CD4-positive, alpha-beta T cell treated with Interleukin-10 for 1 hour (primary cell): ENCODE measurements at places on chromosomes 7 and 10.
A peak's percentile ranks its signal among the peaks of the same experiment; 100 is the strongest.

DNA sequence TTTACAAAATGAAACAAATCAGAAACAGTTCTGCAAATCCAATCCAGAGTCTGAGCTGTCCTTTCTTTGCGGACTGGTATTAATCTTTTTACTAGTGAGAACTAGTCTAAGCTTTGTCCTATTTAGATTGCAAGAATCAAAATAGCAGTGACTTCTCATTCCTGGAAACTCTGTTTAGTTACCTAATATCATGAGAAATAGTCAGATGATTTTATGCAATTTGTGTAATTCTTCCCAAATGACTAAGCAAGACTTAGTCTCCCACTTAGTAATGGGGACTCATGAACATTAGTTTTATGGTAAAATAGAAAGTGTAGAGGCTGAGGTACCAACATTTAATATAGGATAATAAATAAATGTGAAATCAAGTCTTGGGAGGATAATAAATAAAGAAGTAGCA lies 341.3 kb downstream of the DNAJB9 start:
- no peak for DNase-seq

DNA sequence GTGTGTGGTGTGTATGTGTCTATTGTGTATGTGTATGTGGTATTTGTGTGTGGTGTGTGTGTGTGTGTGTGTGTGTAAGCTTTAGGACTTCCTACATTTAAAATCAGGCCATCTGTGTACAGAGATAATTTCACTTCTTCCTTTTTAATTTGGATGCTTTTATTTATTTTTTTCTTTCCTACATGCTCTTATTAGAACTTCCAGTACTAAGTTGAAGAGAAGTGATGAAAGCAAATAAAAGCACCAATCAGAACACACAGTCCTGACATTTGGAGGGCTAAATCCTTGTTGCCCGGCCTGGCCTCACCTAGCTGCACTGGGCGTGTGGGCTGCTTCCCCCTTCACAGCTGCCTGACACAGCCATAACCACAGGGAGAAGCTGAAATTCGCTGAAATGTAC lies 3.8 kb upstream of the MRC1 start:
- DNase-seq: no peak

DNA sequence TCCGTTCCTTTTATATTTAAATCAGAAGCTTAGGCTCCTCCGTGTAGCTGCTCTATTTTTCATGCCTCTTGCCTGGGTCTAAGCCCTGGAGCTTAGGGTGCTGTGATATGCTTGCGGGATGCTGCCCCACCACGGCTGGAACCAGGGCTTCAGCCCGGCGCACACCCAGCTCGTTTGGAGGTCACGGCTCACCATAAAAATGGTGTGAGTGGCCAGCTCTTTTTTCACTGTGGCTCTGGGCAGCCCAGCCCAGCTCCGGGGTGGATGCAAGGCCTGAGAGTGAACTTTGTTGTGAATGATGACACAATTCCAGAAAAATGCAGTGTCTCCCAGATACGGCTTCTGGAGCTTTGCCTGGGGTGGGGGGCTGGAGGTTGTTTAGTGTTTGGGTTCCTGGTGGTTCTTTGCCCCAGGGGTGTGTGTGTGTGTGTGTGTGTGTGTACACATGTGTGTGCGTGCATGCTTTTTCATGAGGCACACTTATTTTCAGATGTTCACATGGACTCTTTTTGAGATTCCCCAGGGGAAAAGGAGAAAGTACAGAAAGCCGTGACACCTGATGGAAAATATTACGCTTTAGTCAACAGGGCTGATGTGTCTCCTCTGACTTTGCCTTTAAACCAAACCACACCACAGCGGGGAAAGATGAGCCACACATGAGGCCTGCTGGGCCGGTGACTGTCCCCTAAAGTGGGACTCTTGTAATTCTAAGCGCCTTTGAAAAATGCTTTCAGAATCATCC lies 46.2 kb downstream of the GRK5 start:
- DNase-seq: no peak

GRCh38 chr10:6990891-6991290 lies 410.8 kb upstream of the PRKCQ start:
- no peak for DNase-seq

DNA sequence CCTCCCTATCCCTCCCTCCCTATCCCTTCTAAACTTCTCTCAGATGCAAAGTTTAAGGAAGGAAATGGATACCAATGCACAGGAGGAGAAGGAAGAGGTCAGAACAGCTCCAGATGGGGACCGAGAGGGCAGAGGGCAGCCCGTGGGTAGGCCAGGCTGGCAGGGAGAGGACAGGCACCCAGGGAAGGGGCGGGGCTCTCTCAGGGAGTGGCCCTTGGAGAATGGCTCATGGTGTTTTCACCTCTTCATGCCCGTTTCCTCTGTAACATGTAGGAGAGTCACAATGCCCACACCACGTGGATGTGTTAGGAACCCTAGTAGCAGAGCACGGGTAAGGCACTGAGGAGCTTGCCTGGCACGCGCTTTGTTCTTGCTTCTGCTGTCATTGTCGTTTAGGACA lies 264.5 kb downstream of the CELF2 start:
- no peak for DNase-seq

DNA sequence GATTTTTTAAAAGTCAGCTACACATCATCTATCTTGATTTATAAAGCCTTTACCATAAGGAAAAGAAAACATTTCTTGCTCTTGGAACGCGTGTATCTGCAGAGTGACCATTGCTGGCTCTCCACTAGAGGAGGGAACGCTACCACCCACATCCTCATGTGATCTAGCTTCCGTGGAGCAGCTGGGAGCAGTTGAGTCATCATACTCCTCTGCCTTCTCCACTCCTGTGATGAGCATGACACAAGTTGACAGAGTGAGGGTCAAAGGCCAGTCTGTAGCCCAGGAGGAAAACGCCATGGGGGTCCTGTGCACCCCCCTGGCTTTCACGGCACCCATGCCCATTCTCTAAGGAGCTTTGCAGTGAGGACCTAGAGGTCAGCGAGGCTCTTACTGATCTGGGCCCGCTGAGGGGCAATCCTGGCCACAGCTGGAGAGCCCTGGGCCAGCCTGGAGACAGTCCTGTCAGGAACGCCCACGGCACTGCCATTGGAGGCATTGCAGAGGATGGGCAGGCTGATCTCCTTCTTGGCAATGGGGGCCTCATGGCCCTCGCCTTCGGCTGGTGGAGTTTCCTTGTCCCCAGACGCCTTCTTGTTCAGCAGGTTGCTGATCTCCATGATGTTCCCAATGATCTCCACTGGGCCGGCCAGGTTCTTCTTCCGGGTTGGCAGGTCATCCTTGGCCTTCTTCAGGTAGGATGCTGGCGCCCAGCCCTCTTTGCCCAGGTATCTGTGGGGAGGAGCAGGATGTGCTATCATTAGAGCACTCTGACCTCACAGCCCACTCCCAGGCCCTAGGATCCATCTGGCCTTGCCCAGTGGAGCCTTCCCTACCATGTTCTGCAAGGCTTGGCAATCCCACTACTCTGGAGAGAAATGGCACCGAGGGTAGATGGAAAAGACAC lies 119.2 kb downstream of the NEURL1 start:
- DNase-seq: no peak

GRCh38 chr7:36781011-36781738 lies 56.9 kb upstream of the AOAH start:
- DNase-seq: peak; percentile 52

DNA sequence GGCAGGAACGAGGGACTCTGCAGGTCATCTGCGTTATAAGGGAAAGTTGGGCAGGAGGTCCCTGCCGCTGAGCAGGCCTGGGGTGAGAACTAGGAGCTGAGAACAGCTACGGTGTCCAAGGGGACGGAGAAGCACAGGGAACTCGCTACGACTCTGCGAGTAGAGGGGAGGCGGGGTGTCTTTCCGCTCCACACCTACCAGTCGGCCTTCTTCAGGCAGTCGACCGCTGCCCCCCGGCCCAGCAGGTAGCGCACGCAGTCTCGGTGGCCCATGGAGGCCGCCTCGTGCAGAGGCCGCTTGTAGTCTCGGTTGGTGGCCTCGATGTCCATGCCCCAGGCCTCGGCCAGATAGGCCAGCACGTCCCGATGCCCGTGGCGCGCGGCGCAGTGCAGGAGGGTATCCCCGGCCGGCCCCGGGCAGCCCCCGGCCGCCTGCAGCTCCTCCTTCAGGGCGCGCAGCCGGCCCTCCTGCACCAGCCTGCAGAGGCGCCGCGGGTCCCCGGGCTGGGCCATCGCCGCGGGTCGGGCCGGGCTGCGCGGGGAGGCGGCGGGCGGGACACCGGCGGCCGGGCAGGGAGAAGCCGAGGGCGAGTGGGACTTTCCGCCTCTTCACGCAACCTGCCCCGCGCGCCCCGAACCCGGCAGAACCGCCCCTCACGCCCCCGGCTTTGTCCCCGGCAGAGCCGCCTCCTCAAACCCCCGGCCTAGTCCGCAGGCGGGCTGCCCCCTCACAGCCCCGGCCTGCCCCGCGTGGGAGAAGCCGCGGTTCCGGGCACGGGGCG lies 660 bp downstream of the ANKRD16 start:
- DNase-seq: peak; percentile 33

- no peak for DNase-seq
These were observed 274.4 kb downstream of the KCNMA1 start for GRCh38 chr10:77363210-77363609.

DNA sequence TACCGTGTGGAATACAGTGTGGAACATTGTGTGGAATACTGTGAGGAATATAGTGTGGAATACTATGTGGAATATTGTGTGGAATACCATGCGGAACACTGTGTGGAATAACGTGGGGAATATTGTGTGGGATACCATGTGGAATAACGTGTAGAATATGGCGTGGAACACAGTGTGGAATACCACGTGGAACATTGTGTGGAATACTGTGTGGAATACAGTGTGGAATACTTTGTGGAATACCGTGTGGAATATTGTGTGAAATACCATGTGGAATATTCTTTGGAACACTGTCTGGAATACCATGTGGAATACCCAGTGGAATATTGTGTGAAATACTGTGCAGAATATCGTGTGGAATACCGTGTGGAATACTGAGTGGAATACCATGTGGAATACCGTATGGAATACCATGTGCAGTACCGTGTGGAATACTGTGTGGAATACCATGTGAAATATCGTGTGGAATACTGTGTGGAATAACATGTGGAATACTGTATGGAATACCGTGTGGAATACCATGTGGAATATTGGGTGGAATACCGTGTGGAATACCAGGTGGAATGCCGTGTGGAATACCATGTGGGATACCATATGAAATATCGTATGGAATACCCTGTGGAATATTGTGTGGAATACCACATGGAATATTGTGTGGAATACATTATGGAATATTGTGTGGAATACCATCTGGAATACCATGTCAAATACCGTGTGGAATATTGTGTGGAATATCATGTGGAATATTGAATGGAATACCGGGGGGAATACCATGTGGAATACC lies 133.1 kb upstream of the CHST15 start:
- no peak for DNase-seq

GRCh38 chr10:58486821-58487220 lies 25.9 kb upstream of the BICC1 start:
- no peak for DNase-seq

GRCh38 chr10:32650246-32650655 lies 204.3 kb downstream of the CCDC7 start:
- peak; percentile 38 for DNase-seq

GRCh38 chr7:84187813-84188510 lies 6.6 kb downstream of the SEMA3A start:
- no peak for DNase-seq

DNA sequence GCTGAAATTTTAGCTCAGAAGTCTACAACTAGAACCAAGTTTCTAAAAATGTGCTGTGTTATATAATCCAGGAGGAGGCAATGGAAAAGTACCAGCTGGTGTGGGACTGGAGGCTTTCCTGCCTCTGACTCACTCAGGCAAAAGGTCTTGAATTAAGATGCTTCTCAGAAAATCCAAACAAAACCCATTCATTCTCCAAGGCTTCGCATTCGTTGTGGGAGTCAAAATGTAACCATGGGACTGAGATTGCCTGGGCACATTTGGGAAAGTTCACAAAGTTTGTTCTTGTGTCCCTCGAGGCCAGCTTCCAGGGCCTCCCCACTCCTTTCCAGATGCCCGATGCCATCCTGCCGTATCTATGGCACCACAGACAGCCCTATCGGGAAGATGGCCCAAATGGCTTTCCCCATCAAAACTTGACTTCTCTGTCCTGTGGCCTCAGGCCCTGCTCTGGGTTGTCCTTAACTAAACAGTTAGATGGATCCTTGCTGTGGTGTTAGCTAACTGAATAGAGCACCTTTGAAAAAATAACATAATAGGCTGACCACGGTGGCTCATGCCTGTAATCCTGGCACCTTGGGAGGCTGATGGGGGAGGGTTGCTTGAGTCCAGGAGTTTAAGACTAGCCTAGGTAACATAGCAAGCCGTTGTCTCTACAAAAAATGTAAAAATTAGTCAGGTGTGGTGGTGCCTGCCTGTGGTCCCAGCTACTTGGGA lies 180.5 kb downstream of the PFKFB3 start:
- no peak for DNase-seq

- no peak for DNase-seq
These were observed 67.8 kb downstream of the CPVL start for GRCh38 chr7:29078311-29079260.

GRCh38 chr10:106711313-106711906 lies 453.1 kb downstream of the SORCS1 start:
- DNase-seq: peak; percentile 2

GRCh38 chr10:124318811-124319210 lies 99.9 kb downstream of the OAT start:
- DNase-seq: no peak

GRCh38 chr10:32692174-32692573 lies 246.2 kb downstream of the CCDC7 start:
- DNase-seq: no peak

GRCh38 chr10:60188548-60188947 lies 201.1 kb downstream of the ANK3 start:
- DNase-seq: no peak

- DNase-seq: no peak
These were observed 66.6 kb upstream of the NOBOX start for GRCh38 chr7:144470078-144470477.

- no peak for DNase-seq
These were observed 698.9 kb downstream of the PARD3 start for GRCh38 chr10:34116220-34116641.

DNA sequence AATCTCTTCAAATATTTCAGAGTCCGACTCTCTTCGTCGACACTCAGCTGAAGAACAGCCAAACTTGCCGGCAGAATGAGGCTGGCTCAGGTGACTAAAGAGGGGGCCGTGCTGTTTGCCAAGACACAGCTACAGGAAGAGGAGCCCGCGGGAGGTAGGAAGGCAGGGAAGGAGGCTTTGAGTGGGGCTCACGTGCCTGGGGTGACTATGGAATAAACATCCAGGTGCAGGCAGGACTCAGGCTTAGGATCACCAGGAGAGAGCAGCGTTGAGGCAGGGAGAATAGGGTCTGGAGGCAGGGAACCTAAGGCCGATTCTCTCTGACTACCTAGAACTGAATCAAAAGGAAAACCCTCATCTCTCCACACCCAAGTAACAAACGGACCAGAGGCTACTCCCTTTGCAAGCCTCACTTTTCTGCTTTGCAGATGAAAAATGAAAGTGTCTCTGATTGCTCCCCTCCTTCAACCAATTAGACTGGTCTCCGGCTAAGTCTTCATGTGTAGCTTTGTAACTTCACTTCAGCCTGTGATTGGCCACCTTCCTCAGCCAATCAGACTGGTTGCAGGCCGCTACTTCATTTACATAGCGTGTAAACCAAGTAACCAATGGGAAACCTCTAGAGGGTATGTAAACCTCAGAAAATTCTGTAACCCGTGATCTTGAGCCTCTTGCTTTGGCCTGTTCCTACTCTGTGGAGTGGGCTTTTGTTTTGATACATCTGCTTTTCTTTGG lies 19.7 kb upstream of the BNIP3 start:
- DNase-seq: peak; percentile 31

GRCh38 chr7:127585044-127585953 lies at the start of gene GCC1:
GCC1 (minus strand) TSS chr7:127585596; CDS start chr7:127585182, 414 bp downstream.
- DNase-seq: peak; percentile 96
